ENCODE measurements at places on chromosomes 6 and 20.

DNA sequence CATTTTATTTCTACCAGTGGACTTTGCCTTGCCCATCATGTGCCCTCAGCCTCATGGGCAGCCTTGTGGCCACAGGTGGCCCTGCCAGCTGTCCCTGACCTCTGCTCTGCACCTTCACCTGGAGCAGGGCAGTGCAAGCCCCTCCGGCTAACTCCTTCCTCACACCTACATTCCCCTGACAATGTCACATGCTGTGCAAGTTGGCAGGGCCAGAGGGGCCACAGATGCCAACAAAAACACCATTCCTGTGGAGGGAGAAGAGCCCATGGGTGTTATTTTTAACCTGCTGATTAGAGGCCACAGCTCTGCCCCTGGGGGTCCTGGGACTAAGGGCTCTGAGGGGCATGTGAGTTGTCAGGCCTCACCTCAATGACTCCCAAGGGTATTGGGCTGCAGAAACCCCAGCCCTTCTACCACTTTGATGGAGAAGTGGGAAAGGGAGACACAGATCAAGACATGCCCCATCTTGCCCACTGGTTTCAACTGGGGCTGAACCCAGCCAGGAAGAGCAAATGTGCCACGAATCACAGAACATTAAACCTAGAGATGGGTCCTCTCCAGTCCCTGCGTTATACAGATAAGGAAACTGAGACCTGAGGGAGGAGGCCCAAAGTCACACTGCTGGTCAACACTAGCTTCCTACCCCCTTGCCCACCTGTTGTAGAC lies 65.0 kb downstream of the MRPL14 start:
- DNase-seq, result no peak

GRCh38 chr6:139759086-139759485 lies 384.6 kb upstream of the CITED2 start:
- DNase-seq, result no peak

- no peak for DNase-seq
Measured at GRCh38 chr6:170018936-170019817, 267.8 kb downstream of the ERMARD start.

DNA sequence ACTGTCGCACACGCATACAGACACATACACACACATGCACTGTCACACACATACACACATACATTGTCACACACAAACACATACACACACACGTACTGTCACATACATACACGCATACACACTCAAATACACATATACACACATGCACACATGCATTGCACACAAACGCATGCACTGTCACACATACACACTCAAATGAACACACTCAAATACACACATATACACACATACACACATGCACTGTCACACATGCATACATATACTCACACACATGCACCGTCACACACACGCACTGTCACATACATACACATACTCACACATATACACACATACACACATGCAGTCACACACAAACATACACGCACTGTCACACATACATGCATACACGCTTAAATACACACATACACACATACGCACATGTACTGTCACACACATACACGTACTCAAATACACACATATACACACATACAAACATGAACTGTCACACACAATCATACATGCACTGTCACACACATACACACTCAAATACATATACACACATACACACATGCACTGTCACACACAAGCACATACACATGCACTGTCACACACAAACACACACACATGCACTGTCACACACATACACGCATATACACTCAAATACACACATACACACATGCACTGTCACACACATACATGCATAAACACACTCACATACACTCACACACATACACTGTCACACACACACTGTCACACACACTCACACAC lies 548.6 kb upstream of the BTBD3 start:
- DNase-seq, result no peak

DNA sequence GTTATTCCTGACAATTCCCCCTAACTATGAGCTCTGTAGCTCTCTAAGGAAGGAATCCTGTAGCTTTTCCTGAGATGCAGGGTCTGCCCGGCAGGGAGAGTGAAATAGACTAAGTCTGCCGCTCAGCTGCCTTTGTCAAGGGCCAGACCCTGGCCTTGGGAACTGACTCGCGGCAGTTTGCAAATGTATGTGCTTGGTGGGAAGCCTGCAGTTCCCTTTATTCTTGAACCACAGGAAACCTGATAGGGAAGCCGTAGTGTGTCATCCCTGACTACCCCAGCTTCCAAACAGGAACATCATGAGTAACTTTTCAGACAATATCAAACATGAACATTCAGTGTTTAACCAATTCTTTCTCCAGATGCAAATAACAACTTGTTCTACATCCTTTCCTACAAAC lies 78.7 kb upstream of the IFNGR1 start:
- DNase-seq, result peak; percentile 57

DNA sequence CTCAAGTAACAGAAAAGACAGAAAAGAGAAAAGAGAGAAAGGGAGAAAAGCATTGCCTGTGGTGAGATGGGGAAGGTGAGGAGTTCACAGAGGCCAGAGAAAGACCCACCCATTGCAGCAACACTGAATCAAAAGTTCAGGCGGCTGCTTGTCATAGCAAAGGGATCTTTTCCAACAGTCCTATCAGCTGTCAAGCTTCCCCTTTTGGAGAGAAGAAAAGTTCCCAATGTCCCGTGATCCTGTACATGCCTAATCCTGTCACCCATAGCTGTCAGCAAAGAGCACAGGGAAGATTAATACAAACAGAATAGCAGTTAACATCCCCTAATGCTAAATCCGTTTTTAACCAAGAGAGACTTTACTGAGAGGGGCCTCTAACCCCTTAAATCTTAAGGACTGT lies 8.9 kb upstream of the TRIM38 start:
- no peak for DNase-seq

DNA sequence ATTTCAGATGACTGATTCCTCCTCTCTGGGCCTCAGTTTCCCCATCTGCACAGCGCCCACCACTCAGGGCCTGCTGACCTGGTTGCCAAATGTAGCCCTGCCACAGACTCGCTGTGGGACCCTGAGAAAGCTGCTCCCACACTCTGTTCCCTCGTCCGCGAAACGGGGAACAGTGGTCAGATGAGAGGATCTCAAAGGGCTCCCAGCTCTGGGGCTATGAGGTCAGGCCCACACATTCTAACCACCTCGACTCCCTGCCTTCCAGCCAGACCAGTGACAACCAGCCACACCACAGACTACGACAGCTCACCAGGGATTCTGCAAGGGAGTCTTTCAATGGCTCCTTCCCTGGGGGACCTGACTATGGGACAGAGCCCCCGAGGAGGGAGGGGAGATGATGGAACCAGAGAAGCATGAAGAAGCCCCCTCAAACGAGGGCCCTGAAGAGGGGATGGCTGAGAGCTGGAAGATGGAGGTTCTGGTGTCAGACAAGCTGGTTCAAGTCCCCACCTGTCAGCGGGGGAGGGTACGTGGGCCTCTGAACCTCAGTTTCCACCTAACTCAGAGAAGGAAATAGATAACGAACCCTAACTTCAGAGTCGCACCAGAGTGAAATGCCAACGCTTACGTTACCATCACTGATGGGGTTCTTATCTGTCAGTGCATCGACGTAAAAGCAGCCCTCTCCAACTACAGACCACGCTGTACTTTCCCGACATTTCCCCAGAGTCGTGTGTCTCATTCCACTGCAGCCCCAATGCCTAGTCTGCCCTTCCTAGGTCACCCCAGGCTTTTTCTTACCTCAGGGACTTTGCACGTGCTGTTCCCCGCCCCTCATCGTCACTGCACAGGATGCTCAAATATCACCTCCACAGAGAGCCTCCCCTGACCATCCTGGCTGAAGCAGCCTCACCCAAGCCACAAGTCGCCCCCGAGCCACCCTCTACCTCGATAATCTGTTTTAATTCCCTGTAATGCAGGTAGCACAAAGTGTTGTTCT lies 60.5 kb downstream of the PREX1 start:
- no peak for DNase-seq

GRCh38 chr6:156703719-156704118 lies 73.5 kb upstream of the ARID1B start:
- DNase-seq, result peak; percentile 37

- no peak for DNase-seq
Measured at GRCh38 chr6:169957351-169957963, 206.0 kb downstream of the ERMARD start.

- DNase-seq, result peak; percentile 37
Measured at GRCh38 chr6:82268301-82268846, 20.8 kb upstream of the IBTK start.

DNA sequence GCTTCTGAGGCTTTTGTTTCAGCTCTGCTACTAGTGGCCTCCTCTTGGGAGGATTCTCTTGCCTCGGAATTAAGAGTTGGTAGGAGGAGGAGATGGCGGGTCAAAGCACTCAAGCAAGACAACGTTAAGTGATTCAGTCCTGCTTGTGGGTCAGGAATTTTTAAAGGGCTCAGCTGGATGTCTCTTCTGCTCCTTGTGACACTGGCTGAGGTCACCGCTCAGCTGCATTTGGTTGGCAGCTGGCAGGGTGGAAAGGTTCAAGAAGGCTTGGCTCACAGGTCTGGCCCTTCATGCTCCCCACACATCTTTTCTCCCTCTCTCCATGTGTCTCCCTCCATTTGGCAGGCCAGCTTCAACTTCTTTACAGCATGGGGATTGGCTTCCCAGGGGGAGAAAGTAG lies 641.4 kb downstream of the KIF16B start:
- no peak for DNase-seq

GRCh38 chr6:163500105-163500504 lies 85.6 kb downstream of the QKI start:
- no peak for DNase-seq

DNA sequence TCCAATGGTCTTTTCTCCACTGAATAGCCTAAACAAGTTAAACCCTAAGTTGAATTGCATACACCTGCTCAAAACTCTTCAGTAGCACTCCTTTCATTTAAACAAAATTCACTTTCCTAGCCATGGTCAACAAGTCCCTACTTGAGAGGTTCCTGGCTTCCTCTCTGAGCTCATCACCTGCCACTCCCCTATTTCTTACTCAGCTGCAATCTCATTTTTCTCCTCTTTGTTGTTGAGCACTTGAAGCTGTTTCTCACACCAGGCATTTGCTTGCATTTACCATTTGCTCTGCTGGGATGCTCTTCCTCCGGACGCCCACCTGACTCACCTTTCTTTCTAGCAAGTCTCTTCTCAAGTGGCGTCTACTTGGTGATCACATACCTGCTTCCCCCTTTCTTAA lies 38.5 kb downstream of the EDN1 start:
- no peak for DNase-seq

DNA sequence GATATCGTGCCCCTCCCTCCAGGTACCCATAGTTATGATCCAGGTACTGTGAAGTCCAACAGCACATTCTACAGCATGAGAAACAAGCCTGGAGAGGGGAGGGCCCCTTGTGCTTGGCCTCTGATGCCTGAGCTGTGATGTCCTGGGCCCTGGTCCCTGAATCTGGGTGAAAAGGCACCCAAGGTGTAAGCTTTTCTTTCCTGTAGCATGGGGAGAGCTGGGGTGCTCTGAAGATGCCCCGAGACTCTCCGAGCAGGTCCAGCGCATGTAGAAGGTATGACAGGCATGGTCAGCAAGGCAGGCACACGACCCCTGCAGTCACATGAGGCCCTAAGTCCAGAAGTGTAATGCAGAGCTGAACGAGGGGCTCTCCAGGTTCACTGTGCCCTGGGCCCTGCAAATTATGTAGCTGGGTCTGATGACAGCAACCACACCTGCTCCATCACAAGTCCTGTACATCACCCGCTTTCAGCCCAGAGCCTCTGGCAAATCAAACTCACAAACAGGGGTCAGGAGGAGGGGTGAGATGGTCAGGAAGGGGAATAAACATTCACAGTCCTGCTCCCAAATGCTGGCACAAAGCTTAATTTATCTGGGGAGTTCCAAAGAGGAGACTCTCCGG lies 1.8 kb upstream of the CTSZ start:
- no peak for DNase-seq

DNA sequence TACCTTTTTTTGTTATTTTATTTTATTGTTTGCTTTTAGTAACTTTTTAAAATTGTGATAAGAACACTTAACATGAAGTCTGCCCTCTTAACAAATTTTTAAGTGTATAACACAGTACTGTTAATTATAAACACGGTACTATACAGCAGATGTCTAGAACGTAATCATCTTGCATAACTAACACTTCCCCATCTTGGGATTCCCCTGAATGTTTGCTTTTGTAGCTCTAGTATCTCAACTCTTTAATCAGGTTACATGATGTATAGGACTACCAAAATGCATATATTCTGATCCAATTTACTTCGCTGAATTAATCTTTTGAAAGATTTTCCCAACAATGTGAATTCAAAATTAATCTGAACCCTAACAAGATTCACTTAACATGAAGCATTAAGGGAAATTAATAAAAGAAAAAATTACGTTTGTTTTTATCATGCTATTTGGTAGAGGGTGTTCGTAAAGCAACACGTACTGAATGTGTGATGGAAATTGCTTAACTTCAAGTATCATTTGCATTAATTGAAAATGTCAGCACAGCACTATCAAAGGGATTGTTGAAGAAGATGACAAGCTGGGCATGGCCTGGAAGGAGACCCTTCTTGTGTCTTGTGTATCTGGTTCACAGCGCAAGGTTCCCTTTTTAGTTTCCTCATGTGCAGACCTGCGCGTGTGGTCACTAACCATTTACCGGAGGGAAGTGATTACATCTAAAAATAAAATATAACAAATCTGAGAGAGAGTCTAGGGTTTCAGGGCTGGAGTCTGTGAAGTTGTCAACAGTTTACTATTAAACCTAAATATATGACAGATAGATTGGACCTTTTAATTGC lies 15.2 kb downstream of the COL19A1 start:
- DNase-seq, result no peak

GRCh38 chr6:158457131-158457530 lies 102.8 kb upstream of the TMEM181 start:
- DNase-seq, result peak; percentile 11

- DNase-seq, result no peak
Measured at GRCh38 chr20:35004051-35004725, 48.5 kb downstream of the MYH7B start.

DNA sequence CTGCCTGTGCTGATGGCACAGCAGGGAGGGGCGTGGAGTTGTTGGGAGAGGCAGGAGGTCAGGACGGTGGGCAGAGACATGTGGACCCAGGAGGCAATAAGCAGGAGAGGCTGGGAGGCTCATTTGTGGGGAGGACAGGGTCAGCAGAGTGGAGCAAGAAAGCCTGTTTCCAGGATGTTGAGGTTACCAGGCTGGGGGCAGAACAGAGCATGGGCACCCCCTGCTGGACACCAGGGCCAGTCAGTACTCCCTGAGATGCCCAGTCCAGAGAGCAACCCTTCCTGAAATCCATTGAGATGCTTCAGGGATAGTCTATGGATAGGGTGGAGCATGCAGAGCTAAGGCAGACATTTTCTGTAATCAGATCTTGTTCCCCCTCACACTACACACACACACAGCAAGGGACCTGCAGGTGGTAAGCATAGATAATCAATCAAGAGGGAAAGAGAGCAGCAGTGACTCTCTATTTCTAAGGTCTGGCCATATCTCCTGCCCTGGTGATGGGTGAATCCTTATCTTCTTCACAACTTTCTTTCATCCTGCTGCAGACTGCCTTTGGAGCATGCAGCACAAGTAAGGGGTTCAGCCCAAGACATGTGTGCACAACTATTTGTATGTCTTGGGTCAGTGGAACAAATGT lies 41.7 kb downstream of the MOCS1 start:
- peak; percentile 61 for DNase-seq
